Omental fat pad (tissue), 4 donors: ENCODE measurements at places on chromosomes 11 and 22.
A peak's percentile ranks its signal among the peaks of the same experiment; 100 is the strongest.

DNA sequence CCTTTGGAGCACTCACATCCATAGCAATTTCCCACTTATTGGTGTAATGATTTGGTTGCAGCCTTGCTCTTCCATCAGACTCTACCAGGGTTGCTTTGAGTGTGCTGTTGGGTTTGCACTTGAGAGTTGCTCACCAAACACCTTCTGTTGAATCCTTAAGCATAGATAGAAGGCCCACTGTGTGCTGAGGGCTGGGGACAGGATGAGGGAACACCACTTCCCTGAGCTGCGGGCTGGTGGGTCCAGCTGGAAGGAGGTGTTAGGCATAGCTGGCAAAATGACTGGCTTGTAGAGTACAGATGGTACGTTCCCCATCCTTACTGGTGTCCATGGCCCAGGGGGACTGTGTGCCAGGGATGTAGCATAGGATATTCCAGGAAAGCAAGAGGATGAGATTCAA lies 3.9 kb downstream of the PRDM11 start:
- DNase-seq = no peak

- no peak for DNase-seq
These were observed 380.1 kb downstream of the LARGE1 start for GRCh38 chr22:33539902-33540751.

DNA sequence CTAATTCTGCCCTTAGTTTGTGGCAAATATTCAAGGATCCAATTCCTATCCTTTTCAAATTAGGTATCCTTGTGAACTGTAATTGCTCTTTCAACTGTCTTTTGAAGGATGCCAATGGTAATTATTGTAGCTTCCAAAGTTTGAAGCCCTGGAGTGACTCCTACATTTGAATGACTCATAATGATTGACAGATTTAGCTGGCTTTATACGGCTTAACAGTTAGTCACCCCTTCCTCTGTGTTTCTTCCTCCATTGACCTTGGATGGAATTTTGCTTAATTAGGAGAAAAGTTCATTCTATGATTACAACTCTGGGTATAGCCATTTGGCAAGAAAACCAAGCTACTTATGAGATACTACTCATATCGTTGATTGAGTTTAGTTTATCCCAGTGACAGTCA lies 639.3 kb upstream of the KIRREL3 start:
- DNase-seq = no peak

DNA sequence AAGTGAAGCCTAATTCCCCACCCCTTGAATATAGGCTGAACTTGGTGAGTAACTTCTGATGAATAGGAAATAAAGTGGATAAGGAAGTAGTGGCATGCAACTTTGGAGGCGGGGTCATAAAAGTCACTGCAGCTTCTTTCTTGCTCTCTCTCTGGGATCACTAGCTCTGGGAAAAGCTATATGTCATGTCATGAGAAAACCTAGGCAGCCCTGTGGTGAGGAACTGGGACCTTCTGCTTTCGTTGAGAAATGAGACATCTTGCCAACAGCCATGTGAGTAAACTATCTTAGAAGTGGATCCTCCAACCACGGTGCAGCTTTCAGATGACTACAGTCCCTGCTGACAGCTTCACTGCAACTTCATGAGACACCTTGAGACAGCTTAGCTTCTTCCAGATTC lies 15.7 kb downstream of the ZNF214 start:
- no peak for DNase-seq

DNA sequence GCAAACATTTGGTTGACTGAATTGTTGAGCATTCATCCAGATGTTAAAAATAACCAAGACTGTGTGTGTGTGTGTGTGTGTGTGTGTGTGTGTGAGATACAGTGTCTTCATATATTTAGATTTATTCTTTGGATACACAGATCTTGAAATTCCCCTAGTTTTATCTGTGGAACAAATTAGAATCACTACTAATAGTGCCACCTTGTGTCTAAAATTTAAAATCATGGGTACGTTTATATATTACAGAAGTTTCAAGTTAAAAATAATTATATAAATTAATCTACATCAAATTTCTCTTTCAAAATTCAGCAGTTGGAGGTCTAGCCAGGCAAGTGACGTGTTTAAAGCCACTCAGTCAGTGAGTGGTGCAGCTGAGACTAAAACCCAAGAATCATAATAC lies 1566.2 kb upstream of the TENM4 start:
- DNase-seq = no peak

GRCh38 chr11:128688031-128688713 lies 5.7 kb upstream of the FLI1 start:
- DNase-seq = no peak

DNA sequence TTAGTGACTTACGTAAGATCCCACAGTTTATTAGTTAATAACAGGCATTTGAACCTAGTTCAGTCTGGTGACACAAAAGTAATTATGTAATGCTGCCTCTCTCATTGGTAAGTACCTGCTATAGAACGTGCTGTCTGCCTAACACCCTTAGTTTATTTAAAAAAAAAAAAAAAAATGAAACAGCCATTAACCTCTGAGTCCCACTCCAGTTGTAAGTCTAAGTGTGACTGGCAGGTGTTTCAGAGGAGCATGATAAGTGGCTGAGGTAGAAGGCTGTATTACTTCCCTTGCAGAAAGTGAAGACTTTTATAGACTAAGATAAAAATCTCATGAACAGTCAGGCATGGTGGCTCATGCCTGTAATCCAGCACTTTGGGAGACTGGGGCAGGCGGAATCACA lies 140.5 kb downstream of the TRIM44 start:
- DNase-seq = no peak

DNA sequence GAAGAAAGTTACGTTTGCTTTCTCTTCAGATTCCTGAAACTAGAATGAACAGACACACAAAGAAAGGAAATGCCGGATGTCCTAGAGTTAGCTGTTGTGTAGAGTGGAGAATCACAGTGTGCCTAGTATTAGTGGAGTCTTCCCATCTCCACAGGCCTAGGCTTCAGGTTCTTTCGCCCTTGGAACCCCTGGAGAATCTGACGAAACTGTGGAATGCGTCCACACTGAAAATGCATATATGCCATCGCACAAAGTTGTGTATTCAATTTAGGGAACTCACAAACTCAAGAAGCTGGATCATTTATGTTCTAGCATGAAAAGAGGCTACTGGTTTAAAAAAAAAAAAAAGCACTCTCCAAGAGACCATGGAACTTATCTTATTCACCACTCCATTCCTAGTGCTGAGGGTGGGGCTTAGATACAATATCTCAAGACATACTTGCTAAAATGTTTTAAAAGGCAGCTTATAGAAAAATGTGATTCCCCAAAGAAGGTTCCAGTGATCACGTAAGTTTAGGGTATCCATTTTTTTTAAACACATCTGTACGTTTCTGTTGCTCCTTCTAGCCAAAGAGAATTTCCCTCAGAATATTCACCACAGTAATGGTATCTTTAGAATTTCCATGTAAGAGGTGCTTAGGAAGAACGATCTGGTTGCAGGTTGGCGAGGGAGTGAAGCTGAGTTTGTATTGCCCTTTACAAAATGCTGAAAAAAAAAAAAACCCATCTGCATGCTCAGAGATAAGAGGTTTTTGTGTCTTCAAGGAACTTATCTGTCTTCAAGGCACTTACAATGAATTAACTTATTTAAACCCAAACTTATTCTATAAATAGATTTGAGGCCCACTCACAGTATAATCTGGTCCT lies 20.0 kb downstream of the MAML2 start:
- DNase-seq = no peak

DNA sequence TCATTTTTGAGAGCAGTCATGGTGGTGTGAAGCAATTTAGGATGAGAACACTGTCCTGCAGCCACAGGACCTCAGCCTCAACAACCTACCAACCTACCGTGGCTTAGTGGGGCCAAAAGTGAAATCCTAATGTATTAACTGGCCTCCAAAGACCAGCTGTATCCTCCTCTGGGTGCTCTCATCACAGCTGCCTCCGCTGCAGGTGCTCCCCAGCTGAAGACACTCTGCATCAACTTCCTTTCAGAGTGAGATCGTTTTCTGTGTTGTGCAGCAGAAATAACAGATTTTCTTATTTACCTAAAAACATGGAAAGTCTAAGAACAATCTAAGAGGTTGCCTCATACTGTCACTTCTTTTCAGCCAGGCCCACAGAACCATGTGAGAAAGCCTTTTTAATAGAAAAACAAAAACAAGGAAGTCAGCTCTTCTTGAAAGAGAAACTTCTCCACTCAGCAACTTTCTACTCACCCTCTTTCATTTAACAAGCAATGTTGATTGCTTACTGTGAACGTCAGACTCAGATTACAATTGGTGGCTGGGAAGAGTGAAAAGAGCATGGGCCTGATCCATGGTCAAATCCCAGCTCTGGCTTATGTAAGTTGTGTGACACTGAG lies 136.1 kb downstream of the TENM4 start:
- DNase-seq = no peak

DNA sequence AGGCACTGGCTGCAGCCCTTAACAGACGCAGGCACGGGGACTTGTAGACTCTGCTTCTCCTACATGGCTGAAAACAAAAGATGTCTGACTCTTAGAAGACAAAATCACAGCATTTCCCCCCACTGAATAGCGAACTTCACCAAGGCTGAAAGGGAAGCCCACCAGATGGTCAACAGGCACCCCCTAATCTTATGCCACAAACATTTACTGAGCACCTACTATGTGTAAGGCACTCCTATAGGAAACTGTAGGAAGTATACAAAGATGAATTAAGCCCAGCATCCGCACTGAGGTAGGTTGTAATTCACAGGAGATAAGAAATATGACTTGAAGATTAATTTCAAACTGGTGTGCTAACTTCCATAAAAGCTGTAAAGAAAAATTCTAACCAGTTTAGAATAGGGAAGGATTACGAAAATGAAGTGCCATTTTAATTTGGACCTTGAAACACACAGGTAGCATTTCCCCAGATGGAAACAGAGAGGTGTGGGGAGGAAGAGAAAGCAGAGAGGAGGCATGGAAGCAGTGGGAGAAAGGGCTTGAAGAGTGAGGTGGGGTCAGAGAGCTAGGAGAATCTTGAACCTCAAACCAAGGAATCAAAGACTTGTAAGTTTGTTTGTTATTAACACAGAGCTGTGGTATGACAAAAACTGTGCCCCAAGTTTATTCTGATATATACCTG lies 38.1 kb downstream of the NUMA1 start:
- no peak for DNase-seq

DNA sequence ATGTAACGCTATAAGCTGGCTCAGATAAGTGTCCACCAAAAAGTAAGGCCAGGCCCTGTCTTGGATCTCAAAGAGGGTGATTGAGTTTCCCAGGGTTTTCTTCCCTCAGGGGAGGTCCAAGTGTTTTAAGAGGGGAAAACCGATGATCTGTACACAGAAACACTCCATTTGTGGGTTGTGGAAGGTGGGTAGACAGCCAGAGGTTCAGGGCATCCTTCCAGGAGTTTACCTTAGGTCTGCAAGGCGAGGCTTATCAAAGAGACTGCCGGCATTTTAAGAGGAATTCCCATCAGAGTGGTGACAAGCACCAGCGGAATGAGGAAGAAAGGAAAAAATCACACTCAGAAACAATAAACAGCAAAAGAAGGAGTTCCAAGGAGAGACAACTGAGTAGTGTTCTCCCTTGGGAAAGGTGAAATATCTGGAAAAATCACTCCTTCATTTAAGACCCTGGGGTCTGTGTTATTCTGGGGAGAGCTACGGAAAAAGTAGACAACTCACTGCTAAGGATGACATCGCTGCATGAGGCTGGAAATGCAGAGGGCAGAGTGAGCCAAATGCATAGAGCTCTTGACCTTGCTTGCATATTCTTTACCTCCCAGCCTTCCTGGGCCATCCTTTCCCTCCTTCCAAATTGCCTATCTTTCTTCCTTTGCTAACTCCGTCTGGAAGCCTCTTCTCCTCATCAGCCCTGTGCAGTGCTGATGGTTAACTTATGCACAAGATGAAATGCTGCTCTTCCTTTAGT lies 22.1 kb upstream of the MMP7 start:
- no peak for DNase-seq

GRCh38 chr11:103338621-103339484 lies 229.6 kb downstream of the DYNC2H1 start:
- no peak for DNase-seq

- no peak for DNase-seq
These were observed 33.1 kb downstream of the TRIM66 start for GRCh38 chr11:8649361-8649760.

GRCh38 chr11:100978442-100978841 lies 151.2 kb downstream of the PGR start:
- no peak for DNase-seq

- DNase-seq = no peak
These were observed 55.7 kb downstream of the NCAM1 start for GRCh38 chr11:113016905-113017304.

- no peak for DNase-seq
These were observed 13.6 kb downstream of the PLA2G6 start for GRCh38 chr22:38167988-38168407.

GRCh38 chr11:66017321-66017720 lies 5.5 kb downstream of the CST6 start:
- DNase-seq = no peak

GRCh38 chr11:30128269-30128932 lies 102.4 kb upstream of the FSHB start:
- no peak for DNase-seq

- peak; percentile 84 for DNase-seq
These were observed 3.9 kb upstream of the CRY2 start for GRCh38 chr11:45843158-45843924.
